ENCODE measurements at places on chromosomes 11 and 22.

DNA sequence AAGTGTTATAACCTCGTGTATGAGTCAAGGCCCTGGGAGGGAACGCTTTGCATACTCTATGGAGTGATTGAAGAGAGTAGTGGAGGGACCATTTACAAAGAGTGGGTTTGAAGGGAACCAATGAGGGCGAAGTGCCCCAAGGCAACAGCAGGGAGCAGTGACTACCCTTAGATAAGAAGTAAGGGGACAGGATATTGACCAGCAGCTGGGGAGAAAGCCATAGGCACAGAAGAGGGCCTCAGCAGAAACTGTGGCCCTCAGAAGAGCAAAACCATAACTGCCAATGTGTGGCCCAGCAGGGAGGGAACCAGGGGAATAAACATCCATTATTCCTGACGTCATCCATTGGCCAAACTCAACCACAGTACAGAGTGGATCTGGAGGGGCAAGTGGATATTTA, 24.7 kb downstream of the PARVA start:
- no peak for DNase-seq

- peak; percentile 31 for DNase-seq
Observed at GRCh38 chr11:96207459-96208449, 135.2 kb downstream of the MAML2 start.

DNA sequence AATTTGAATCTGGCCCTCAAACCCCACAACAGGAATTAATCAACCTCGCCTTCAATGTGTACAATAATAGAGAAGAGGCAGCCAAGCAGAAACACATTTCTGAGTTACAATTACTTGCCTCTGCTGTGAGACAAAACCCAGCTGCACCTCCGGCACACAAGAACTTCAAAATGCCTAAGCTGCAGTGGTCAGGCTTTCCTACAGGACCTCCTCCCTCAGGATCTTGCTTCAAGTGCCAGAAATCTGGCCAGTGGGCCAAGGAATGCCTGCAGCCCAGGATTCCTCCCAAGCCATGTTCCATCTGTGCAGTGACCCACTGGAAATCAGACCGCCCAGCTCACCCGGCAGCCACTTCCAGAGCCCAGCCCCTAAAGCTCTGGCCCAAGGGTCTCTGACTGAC, 3.4 kb upstream of the NDUFC2 start:
- peak; percentile 23 for DNase-seq

GRCh38 chr22:42372976-42373375, 59.2 kb downstream of the NFAM1 start:
- no peak for DNase-seq

DNA sequence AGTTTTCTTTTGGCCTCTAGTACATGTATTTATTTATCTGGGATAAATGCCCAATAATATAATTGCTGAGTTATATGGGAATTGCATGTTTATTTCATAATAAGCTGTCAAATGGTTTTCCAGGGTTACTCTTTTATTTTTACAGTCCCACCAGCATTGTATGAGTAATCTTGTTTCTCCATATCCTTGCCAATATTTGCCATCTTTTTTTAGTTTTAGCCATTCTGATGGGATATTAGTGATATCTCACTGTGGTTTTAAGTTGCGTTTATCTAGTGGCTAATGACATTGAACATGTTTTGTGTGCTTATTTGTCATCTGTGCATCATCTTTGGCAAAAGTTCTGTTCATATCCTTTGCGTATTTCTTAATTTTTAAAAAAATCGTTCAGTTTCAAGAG, 372.8 kb upstream of the CCDC179 start:
- no peak for DNase-seq

GRCh38 chr22:37659066-37659896, 758 bp downstream of the PDXP start:
- DNase-seq: peak; percentile 54

DNA sequence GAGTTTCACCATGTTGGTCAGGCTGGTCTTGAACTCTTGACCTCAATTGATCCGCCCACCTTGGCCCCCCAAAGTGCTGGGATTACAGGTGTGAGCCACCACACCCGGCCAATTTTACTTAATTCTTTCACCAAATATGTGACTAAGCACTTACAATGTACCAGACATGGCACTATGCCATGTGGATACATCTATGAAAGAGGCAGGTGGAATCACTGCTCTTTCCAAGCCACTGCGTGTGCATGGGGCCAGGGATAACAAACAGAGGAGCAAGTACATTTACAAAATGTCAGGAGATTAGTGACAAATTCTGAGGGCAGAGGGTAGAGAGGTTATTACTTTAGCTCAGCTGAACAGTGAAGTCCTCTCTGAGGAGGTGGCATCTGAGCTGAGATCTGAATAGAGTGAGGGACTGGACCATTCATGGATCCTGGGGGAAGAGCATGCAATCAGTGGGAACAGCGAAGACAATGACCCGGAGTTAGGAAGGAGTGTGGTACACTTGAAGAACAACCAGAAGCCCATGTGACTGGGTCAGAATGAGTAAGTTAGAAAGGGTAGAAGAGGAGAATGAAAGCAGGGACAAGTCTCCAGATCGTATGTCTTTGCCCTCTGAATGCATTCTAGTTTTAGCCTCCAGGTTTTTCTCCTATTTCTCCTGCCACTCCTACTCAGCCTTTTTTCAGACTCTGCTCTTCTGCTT, 38.3 kb upstream of the GRAMD1B start:
- no peak for DNase-seq

DNA sequence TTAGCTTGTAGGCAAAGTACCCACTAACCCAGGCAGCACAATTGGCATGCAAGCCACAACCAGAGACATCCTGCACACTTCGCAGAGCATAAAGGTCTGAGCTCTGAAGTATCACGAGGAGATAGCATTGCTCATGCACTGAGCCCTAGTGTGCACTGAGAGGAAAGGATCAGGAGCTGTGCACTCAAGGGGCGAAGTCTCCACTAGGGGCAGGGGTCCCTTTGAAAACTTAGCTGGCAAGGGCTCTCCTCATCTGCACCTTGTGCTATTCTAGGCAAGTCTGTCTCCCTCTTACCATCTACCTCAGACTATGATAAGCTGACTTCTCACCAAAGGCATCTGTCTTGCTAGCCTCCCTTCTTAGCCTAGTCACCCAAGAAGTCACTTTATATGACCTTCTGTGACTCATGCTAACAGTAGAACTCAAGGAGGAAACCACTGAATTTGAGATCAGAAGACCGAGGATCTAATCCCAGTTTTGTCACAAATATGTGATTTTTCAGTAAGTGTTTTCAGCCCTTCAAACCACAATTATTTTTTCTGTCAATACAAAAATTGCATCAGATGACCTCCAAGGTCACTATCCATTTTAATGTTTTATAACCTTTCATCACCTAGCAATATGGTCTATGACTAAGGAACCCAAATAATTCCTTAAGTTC, 1078.0 kb downstream of the NTM start:
- DNase-seq: no peak

- DNase-seq: no peak
Observed at GRCh38 chr11:17599460-17599925, 52.4 kb downstream of the OTOG start.

DNA sequence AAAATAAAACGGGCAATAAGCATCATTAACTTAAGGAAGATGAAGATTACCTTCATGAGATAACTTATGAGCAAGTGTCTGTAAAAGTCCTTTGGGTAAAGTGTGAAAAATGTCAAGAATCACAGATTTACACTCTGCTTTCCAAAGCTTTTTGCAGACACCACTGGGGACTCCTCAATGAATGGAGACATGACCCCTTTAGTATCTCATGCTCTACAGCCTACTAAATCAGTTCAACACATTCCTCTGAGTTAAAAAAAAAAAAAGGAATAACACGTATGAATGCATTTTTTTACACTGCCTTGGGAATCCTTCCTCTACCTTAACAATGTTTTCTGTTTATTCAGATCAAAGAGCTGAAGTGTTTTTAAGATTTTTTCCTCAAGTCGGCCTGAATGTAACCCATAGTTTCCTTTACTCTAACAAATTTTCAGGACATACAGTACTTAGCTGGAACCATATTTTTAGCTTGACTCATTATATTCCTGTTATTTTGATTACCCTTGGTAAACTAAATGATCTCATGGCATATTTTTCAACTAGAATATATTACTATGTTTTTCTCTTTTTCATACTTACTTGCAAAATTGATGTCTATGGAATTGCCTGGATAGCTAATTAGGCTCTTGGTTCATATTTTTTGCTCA, 25.9 kb upstream of the RAB30 start:
- DNase-seq: no peak

DNA sequence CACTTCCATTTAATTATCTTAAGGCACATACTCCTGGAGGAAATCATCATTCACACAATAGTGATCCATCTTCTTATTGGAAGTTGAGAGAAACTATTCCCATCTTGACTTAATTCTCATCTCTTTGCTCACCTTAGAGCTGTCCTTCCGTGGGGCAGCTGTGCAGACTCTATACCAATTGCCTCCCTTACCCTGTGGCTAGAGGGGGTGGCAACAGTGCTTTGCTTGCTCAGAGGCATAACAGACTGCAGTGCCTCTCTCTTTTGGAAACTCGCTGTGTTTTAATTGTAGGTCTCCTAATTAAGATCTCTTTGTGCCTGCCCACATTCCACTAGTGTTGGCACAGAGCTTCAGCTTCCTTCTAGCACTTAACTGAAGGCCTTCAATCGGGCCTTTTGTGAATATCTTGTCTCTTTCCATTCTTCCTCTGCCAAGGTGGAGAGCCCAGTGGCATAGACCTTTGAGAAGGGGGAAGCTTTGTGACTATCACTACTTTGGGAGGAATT, 5.5 kb downstream of the KMT2A start:
- no peak for DNase-seq

DNA sequence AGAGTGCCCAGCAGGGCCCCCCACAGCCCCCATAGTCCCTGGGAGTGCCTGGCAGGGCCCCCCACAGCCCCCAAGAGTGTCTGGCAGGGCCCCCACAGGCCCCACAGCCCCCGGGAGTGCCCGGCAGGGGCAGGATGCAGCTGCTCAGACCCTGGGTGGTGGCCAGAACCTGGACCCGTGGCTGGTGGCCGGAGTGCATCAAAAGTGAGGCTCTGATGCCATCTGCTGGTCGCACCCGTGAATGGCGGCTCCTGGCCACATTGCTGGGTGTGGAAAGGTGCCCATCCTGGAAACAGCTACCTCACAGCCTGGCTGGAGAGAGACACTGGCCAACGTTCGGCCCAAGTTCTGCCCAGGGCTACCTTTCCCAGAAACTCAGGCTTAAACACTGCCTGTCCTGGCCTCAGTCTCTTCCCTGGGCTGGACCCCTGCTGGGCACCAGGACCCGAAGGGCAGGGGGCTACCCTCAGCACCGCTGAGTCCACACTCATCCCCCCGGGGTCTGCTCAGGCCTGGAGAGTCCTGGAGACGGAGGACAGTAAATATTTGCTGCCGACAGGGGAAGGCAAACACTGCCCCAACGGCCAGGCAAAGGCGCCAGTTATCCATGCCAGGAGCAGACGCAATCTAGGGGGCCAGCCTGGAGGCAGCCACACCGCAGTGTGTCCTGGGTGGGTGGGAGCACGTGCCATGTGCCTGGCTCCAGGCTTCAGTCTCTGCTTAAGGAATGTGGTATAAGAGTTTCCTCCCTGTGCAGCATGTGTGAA, 4.4 kb downstream of the INS start:
- DNase-seq: no peak

GRCh38 chr22:33321466-33321865, 263.3 kb upstream of the SYN3 start:
- DNase-seq: no peak

Data from right kidney (tissue), 9 donors.